Neural progenitor cell (in vitro differentiated cells): ENCODE measurements at places on chromosomes 11 and 22.
A peak's percentile ranks its signal among the peaks of the same experiment; 100 is the strongest.

GRCh38 chr11:78033040-78033439, 10.0 kb upstream of the KCTD14 start:
- DNase-seq: no peak

DNA sequence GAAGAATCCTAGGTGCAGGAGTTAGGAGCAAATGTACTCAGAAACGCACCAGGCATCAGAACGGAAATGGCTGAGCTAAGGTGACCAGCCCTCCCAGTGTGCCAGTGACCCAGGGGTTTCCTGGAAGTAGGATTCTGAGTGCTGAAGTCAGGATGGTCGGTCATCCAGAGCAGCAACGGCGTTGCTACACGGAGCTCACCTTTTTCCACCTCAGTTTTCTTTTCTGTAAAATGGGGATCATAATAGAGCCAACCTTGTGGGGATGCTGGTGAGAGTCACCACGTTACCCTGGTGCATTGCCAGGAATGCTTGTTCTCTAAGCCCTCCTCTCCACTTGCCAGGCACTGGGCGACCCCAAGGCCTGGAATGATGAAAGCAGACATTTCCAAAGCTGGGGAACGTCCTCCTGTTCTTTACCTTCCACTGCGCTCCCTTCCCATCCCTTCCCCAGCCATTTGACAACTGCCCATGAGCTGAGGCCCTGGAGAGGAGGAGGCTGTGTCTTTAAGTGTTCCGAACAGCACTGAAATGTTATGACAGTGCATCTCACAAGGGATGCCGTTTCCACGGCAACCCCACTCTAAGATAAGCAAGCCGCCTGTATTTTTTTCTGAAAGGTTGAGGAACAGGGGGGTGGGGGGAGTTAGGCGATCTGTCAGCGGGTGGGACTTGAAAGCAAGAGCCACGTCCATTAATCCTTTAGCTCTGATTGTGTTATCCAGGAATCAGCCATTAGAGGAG, 66.8 kb downstream of the TSPAN18 start:
- peak; percentile 63 for DNase-seq

GRCh38 chr11:117097389-117098268, 599 bp downstream of the SIK3 start:
- DNase-seq: peak; percentile 68

GRCh38 chr11:122159173-122159721, 43.2 kb upstream of the BLID start:
- peak; percentile 42 for DNase-seq

GRCh38 chr11:73451896-73452295, 75.7 kb downstream of the RELT start:
- no peak for DNase-seq

GRCh38 chr11:34654483-34655334, 33.8 kb downstream of the EHF start:
- DNase-seq: no peak

GRCh38 chr22:42549331-42550060, 4.3 kb upstream of the SERHL2 start:
- DNase-seq: no peak

DNA sequence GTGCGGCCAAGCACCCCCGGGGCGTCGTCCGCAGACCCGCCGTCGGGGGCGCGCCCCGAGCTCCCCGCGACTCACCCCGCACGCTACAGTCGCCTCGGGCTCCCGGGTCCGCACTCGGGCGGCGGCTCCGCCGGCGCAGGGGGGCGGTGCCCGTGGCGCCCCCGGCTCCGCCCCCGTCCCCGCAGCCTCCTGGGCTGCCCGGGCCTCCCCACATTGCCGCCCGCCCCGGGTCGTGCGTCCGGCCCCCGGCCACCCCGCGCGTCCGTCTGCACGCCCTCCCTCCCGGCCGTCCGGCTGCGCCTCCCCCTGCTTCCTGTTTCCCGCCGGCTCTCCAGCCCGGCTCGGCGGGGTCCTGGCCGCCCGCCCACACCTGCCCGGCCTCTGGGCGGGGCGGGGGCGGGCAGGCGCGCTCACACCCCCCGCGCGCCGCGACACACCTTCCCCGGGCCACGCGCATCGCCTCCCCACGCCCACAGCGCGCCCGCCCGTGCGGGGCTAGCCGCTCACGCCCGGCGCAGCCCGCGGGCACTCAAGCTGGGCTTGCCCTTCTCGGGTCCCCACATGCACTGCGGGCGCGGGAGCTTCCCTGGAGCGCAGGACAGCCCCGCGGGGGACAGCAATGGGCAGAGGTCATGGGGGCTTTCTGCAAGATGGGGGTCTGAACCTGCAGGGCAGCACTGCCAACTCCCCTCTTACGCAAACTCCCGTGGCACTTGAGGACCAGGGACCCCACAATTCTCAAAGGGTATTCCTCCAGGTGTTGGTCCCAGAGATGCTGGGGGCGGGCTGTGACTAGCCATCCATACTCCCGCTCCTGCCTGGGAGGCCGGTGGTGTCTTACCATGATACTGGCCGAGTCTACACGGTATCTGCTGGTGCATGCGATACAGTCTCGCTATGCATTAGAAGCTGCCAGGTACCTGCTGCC, at the start of gene CARD10:
Gene CARD10 (minus strand): TSS at position 148 of the 928 bp plus-strand sequence. CDS start 215 bp downstream, outside the sequence.
- peak; percentile 67 for DNase-seq

- no peak for DNase-seq
Observed at GRCh38 chr11:70667767-70668166, 269.4 kb downstream of the CTTN start.

DNA sequence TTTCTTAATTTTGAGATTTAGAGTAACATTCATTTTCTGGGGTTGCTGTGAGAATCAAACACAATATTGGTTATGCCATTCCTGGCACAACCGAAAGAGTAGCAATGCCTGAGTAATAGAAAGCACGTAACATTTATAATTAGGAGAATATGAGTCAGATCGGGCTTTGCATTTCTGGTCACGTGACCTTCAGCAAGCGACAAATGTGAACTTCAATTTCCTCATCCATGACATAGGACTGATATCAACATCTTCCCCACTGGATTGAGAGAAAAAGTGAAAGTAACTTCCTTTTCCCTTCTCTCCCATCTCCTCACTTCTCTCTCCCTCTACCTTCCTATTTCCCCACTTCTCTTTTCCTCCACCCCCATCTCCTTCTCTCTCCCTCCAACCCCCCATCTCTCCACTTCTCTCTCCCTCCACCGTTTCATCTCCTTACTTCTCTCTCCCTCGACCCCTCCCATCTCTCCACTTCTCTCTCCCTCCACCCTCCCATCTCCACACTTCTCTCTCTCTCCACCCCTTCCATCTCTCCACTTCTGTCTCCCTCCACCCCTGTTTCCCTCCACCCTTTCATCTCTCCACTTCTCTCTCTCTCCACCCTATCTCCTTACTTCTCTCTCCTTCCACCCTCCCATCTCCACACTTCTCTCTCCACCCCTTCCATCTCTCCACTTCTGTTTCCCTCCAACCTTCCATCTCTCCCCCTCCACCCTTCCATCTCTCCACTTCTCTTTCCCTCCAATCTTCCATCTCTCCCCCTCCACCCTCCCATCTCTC, 33.5 kb upstream of the CAT start:
- DNase-seq: no peak

- no peak for DNase-seq
Observed at GRCh38 chr22:44595841-44596341, 97.9 kb upstream of the RTL6 start.

DNA sequence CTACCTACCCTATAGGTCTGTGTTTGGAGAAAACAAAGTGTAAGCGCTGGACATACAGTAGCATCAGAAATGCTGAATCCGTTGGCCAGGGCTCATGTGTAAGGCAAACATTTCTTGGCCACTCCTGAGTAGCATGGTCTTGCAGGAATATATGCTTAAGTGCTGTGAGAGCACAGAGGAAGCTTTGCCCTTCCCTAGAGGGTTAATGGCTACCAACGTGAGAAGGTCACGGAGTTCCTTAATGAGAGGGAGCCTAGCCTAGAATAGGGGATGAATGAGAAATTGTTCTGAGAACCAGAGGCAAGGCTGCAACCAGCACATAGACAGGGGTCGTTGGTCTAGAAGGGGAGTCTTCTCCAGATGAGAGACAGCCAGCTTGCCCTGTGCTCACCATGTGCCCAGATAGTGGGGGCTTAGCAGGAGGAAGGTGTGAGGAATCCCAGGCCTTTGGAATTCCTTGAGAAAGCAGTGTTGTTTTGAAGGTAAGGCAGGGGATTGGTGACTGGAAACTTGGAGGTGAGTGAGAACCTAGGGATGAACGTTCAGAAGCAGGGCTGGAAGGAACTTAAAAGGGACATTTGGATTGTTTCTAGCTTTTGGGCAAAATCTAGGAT, 29.5 kb downstream of the RCOR2 start:
- DNase-seq: no peak
